ENCODE measurements at places on chromosomes 7 and 10. TPM values are rescaled to one million over a fixed set of nuclear protein-coding genes. Genes with fewer than 3 reads are reported as not detected.

POLR2J2 gene
- total RNA-seq = 0.43 TPM

TMEM225B gene
- 2.2 TPM for total RNA-seq

CCDC146 gene
- total RNA-seq = 3.9 TPM

ASB10 gene
- total RNA-seq = not detected

MTURN gene
- 14.3 TPM for total RNA-seq

DDX56 gene
- total RNA-seq = 79.3 TPM

SOSTDC1 gene
- 0.24 TPM for total RNA-seq

CYP2C8 gene
- total RNA-seq = not detected

EBF3 gene
- not detected for total RNA-seq

CPVL gene
- 3.4 TPM for total RNA-seq

NAPEPLD gene
- total RNA-seq = 5.8 TPM

LGI1 gene
- not detected for total RNA-seq

KCND2 gene
- total RNA-seq = not detected

VSTM2A gene
- not detected for total RNA-seq

ZNF398 gene
- 13.7 TPM for total RNA-seq

CTAGE4 gene
- not detected for total RNA-seq

ELAPOR2 gene
- 1.1 TPM for total RNA-seq

PPP1R9A gene
- total RNA-seq = 0.85 TPM

HABP2 gene
- total RNA-seq = not detected

NOLC1 gene
- 66.3 TPM for total RNA-seq

RASA4B gene
- total RNA-seq = 3.9 TPM

SPDYE6 gene
- not detected for total RNA-seq

SLC26A5 gene
- total RNA-seq = not detected

BTBD16 gene
- total RNA-seq = not detected

NIPSNAP2 gene
- 43.6 TPM for total RNA-seq

PDE1C gene
- total RNA-seq = 1.2 TPM

ODAD2 gene
- total RNA-seq = not detected

CYP3A4 gene
- under 0.01 TPM for total RNA-seq

HOXA11 gene
- total RNA-seq = not detected

PRTFDC1 gene
- total RNA-seq = 6.8 TPM

ZNF425 gene
- 3.1 TPM for total RNA-seq

TMEM213 gene
- not detected for total RNA-seq

PCDH15 gene
- total RNA-seq = not detected

NRG3 gene
- under 0.01 TPM for total RNA-seq

SAP25 gene
- total RNA-seq = not detected

EGR2 gene
- under 0.01 TPM for total RNA-seq

XRCC2 gene
- 0.48 TPM for total RNA-seq

PIK3CG gene
- under 0.01 TPM for total RNA-seq

IFIT1B gene
- not detected for total RNA-seq

ASB4 gene
- total RNA-seq = not detected

ADD3 gene
- total RNA-seq = 44.8 TPM

HTR7 gene
- 32.0 TPM for total RNA-seq

All from tracheal epithelial cell (primary cell).